NCI-H1930 (cell line): ENCODE measurements at places on chromosomes 1 and 21.

- no peak for DNase-seq
Observed at GRCh38 chr1:31790140-31790539, 25.7 kb downstream of the SPOCD1 start.

DNA sequence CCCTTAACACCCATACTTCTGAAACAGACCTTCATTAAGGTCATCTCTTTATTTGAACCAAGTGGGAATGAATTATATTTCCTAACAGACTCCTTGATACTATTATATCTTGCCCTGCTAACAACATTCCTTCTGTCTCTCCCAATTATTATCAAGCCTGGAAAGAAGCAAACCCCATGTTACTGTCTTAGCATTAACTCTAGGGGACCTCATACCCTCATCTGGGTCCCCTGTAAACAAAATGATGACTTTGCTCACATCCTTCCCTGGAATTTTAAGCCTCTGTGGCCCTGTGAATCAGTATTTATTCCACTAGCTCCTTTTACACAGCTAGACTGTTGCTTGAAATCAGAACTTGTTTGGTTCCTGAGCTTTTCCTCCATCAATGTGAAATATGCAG, 38.3 kb upstream of the BCL10 start:
- no peak for DNase-seq

GRCh38 chr21:17491716-17492414, 21.0 kb upstream of the CXADR start:
- no peak for DNase-seq

- no peak for DNase-seq
Observed at GRCh38 chr21:28239340-28239739, 753.3 kb downstream of the LTN1 start.

DNA sequence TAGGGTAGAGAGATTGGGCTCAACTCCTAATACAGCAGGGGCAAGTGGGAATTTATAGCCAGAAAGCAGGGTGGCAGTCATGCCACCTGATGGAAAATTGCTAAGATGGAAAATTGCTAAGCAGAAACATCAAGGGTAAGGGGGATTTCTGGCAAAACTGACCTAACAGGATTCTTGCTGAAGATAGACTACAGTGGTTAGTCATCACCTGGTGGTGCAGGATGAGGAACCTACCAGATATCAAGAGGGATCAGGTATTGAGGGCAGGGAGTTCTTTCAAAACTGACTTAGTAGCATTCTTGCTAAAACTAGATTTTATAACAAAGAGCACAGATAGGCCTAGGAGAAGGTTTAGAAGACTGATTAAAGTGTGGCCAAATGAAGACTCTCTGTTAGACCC, 292.9 kb downstream of the PLPP3 start:
- DNase-seq = no peak

DNA sequence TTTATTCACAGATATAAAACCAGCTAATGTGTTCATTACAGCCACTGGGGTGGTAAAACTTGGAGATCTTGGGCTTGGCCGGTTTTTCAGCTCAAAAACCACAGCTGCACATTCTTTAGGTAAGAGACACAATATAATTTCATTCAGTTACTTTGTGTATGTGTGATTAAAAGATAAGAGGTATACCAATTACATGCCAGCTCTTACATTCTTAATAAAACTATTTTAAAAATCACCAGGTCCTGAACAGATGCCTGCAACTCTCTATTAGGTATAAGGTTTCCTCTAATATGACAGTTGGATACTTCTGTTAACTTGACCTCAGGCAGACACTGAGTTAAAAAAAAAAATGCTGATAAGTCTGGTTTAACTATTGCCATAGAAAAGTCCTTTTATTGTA, 122.1 kb downstream of the NEK7 start:
- DNase-seq = no peak

DNA sequence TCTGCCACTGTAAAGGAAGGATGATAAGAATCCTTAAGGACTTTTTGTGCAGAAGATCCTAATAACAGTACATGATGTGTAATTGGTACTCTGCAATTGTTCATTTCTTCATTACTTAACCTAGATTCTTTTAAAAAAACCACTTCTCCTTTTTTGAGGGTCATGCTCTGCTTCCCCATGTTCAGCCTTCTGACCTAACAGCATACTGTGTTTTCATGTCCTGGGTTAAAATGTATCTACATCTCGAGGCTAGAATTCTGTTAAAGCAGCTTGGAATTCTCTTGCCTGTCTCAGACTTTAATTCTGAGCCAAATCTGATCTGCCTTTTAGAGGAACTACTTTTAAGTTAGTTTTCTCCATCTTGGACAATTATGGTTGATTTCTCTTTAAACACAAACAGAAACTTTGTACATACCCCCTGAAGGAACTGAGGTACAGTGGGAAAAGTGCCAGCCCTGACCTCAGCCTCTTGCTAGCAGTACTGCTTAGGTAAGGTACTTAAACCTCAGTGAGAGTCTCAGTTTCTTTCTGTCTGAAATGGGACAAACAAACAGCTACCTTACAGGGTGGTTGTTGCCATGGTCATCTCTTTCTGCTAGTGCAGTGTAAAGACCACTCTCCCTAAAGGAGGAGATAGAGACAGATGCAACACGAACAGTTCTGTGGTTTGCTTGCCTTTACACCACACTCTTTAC, 103.2 kb upstream of the DYNLT5 start:
- no peak for DNase-seq

DNA sequence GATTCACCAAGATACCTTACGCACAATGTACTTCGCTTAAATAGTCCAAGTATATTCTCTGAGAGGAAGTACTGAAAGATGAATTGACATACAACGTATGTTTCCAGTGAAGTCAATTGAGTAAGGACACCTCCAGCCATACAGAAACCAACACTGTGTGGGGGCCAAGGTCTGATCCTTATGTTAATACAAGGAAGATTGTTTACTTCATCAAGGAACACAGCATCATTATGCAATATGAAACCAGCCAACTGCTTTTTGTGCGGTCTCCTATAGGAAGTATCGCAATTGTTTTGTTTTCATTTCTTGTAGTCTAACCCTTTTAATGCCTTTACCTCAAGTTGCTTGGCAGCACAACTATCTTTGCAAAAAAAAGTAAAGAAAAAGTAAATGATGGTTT, 28.2 kb upstream of the TEKT2 start:
- DNase-seq = no peak

GRCh38 chr1:237071641-237072420, 29.8 kb downstream of the RYR2 start:
- DNase-seq = no peak

- DNase-seq = no peak
Observed at GRCh38 chr1:82073659-82074058, 272.9 kb downstream of the ADGRL2 start.

DNA sequence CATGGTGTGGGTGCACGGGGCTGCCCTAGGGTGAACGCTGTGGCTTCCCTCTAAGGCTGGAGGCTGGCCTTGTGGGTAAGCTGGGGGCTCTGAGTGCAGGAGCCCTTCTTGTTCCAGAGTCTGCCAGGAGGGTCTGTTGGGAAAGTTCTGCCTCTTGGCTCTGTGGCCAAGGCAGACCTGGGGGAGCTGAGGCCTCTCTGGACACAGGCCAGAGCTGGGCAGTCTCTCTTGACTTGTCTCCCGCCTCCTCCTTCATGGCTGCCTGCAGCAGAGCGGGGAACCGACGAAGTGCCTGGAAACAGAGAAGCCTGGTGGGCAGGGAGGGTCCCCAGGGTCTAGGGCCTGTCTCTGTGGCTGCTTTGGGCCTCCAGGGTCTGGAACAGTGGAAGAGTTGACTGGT, 30.3 kb upstream of the PEX10 start:
- DNase-seq = no peak

GRCh38 chr1:243686159-243686558, 163.9 kb downstream of the AKT3 start:
- DNase-seq = no peak

DNA sequence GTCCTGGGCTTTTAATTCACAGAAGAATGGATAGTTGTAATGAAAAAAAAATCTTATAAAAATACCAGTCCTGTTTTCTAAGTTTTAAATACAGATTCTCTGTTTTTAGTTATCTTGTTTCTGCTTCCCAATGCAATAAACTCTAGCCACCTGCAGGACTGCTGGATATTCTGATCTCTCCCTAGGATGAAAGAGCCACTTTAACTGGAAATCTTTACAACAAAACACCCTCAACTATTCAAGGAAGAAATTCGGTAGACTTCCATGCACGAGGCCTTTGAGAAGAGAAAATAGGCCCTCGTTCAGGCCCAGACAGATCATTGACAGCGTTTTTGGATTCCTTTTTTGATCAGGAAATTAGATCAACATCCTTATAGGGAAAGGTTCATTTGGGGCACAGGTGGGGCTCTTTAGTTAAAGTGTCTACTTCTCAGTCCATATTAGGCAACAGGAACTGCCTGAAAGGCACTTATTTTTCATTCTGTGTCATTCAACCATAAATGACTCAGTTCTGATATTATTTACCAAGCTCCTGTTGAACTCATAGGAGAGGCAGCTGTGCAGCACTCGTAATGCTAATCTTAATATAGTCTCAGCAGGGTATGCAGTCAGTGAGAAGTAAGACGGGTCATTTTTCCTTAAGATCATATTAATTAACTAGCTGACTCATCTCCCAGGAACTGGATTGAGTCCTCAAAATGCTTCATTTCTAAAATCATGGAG, 71.1 kb upstream of the ERRFI1 start:
- DNase-seq = no peak

DNA sequence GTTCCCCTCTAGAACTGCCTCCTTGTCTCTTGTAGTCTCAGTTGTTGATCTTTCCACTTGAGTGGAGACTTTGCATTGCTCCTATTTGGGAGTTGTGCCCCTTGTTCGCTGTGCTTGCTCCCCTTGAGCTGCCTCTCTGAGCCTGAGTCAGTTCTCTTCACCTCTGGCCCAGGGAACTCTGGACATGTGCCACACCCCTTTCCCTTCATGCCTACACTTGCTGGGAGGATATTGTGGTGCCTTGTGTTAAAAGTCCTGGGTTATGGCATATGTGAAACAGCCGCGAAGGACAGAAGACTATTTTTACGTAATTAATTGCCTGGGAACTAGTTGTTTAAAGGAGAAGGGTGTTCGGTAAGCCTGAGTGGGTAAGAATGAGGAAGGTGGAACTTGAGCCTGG, 32.2 kb upstream of the RPTN start:
- no peak for DNase-seq

GRCh38 chr21:15050568-15051377, 14.0 kb downstream of the NRIP1 start:
- peak; percentile 18 for DNase-seq

- peak; percentile 27 for DNase-seq
Observed at GRCh38 chr1:153510984-153511410, 24.8 kb downstream of the S100A6 start.

DNA sequence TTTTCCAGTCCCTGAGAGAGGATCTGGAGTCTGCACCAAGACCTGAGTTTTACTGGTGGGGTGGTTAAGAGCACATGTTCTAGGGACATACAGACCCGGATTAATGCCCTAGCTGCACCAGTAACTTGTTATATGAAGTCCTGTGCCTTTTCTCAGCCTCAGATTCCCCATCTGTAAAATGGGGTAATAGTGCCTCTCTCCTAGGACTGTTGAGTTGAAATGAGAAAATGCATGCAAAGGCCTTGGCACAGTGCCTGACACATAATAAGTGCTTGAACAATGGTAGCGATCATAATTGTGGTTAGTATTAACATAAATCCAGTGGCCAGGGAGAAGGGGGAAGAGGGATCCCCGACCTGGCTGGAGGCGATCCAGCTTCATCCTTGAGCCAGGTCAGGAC, 12.3 kb downstream of the AHDC1 start:
- DNase-seq = no peak

- DNase-seq = no peak
Observed at GRCh38 chr1:180881806-180882509, 30.7 kb upstream of the KIAA1614 start.

- DNase-seq = no peak
Observed at GRCh38 chr1:234620272-234621126, 10.5 kb upstream of the IRF2BP2 start.

GRCh38 chr21:32278103-32278502, 746 bp downstream of the MIS18A start:
- DNase-seq = no peak

- DNase-seq = no peak
Observed at GRCh38 chr1:203558064-203558760, 64.3 kb downstream of the OPTC start.

DNA sequence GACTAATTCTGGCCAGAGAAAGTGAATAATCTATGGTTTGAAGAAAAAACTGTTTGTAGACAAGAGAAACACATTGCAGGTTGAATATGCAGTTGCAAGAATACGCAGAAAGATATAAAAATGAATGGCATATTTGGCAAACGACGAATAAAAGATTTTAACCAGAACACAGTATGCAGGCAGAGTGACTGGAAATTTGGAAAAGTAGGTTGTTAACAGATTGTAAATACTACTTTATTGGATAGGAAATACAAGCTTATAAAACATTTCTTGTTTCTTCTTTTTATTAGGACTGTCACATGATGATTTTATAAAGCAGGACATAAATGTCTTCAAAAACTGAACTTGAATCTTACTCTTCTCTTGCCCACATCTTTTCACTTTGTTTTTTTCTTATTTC, 573.3 kb upstream of the PBX1 start:
- DNase-seq = no peak

DNA sequence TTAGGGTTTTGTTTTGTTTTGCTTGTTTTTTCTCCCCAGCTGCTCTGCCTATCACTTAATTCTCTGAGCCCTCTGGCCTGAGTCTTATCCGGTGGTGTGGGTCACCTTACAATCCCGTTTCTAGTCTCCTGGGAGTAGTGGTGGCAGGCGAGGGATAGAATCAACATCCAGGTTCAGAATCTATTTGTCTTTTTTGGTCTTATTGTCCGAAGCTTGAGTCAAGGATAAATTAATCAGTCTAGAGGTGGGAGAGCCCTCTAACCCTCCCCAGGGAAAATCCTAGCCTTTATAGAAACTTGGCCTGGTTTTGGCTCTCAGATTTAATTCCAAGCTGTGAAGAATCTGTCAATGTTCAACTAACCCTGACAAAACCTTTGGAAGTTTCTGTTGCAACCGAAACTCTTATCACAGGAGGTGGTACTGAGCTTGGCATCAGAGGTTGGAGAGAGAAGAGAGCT, 246.3 kb downstream of the FGGY start:
- DNase-seq = peak; percentile 12

- DNase-seq = no peak
Observed at GRCh38 chr1:186374303-186375151, 526 bp downstream of the TPR start.

DNA sequence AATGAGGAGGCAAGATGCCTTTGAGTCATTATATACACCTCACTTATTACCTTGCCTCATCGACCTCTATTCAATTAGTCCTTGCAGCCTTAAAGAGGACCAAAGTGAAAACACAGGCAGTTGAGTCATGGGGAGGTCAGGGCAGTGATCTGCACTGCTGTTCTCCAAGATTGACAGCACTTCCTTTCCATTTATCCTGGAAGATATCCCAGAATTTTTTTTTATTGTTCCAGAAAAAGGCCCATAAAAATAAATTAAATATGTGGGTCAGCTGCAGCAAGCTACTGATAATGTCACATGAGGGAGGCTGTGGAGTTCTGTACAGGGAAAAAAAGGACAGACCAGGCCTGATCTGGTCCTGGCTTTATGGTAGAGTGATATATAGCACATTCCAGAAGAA, 33.2 kb upstream of the CDC42BPA start:
- DNase-seq = no peak

- no peak for DNase-seq
Observed at GRCh38 chr1:47753808-47754207, 243.4 kb downstream of the TRABD2B start.

- DNase-seq = no peak
Observed at GRCh38 chr1:114208106-114208505, 54.4 kb upstream of the SYT6 start.
